Activated naive CD4-positive, alpha-beta T cell treated with anti-CD3 and anti-CD28 coated beads, Interleukin-2, amount 50 U/mL, for 72 hours (primary cell): ENCODE measurements at places on chromosomes 4 and X. TPM values are rescaled to one million over a fixed set of nuclear protein-coding genes. Genes with fewer than 3 reads are reported as not detected.

ATP2B3 gene
- not detected for total RNA-seq

DNA sequence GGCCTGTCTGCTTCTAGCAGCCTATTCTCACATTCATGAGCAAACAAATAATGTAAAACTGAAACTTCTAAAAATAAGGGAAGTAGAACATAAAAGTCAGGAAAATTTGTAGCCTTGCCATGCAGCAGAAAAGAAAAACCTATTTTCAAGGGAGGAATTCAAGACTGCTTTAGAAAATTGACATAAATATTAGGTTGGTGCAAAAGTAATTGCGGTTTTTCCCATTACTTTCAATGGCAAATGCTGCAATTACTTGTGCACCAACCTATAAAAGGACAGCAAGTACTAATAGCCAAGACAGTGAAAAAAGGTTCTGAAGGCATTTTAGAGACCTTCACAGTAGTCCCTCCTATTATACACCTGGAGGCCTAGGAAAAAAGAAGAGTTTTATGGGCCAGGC, 457.8 kb downstream of the KLHL4 start:
- DNase-seq: no peak

GRCh38 chr4:146142768-146143167, 32.8 kb upstream of the LSM6 start:
- no peak for DNase-seq

DNA sequence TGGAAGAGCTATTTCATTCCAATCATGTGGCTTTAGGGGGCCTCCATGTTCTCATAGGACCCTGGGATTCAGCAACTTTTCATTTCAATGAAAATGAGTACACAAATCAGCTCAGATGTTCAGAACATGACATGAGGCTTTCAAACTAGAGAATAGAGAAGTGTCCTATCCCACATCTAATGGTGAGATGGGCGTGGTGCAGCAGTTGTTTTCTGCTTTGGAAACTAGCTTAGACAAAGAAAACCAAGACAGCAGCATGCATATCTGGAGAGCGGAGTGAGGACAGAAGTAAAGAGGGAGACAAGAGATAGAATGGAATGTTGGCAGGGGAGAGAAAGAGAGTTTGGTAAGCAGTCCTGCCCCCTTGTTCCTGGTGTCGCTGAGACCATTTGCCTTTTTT, 1009.1 kb upstream of the IGFBP7 start:
- no peak for DNase-seq

DNA sequence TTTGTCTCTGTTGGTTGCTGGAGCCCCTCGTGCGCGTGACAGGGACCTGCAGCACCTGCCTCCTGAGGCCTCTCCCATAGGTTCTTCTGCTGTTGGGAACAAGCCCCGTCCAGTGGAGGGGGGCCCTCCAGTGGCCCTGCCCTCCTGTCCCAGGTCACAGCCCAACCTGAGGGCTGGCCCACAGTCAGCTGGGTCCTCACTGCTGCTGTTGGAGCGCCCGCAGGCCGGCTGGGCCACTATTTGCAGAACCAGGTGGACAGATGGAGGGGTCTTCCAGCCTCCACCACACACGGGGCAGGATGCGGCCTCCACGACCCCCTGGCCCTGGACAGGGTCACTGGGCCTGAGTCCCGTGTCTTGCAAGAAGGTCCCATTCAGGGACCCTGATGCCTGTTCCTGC, 51.4 kb upstream of the PSAPL1 start:
- DNase-seq: no peak

GRCh38 chr4:40669504-40669903, 39.8 kb upstream of the RBM47 start:
- no peak for DNase-seq

- DNase-seq: no peak
These were observed 9.0 kb upstream of the IGFBP7 start for GRCh38 chr4:57119054-57119651.

GRCh38 chrX:133786382-133786781, 199.0 kb downstream of the GPC3 start:
- DNase-seq: no peak

- no peak for DNase-seq
These were observed 24.9 kb downstream of the SH3BP2 start for GRCh38 chr4:2817701-2818350.

CABS1 gene
- not detected for total RNA-seq

EXOC1L gene
- total RNA-seq: not detected

GRCh38 chr4:175970724-175971123, 94.9 kb upstream of the WDR17 start:
- no peak for DNase-seq

DNA sequence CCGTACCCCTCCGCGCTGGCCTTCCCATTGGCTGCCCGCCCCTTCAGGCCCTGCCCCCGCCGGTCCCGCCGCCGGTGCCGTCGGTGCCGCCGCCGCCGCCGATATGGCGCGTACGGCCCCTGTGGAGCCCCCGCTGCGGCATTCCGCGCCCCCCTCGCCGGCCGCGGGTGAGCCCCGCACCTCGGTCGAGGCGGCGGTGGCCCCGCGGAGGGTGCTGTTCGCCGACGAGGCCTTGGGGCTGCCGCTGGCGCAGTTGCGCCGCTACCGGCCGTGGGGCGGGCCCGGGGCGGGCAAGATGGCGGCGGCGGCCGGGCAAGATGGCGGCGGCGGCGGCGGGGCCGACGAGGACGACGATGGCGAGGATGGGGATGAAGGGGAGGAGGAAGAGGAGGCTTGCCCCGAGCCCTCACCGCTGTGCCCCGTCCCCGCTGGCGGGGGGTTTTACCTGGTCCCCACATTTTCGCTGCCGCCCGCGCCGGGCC, at the start of gene PPP1R3F:
Gene PPP1R3F (plus strand): TSS at position 27 of the 482 bp plus-strand sequence. CDS start 77 bp downstream, at position 104.
- no peak for DNase-seq

DNA sequence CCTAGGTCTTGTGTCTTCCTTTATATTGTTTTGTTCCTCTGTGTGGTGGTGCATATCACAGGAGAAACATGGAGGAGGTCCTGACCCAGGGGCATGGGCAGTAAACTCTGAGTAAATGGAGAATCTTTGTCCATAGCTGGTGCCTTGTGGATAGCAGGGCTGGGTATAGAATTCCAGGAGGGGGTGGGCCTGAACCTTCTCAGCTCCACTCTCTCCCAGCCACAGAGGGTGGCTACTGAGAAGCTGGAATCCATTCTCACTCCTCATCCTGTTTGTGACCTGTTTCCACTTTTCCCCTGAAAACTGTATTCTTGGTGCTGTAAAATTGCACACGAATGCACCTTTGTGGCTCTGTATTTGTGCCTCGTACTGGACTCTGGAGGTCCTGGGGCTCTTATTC, 47.7 kb upstream of the ADRA2C start:
- DNase-seq: no peak

GRCh38 chr4:76311896-76312331, 5.4 kb downstream of the STBD1 start:
- no peak for DNase-seq

DNA sequence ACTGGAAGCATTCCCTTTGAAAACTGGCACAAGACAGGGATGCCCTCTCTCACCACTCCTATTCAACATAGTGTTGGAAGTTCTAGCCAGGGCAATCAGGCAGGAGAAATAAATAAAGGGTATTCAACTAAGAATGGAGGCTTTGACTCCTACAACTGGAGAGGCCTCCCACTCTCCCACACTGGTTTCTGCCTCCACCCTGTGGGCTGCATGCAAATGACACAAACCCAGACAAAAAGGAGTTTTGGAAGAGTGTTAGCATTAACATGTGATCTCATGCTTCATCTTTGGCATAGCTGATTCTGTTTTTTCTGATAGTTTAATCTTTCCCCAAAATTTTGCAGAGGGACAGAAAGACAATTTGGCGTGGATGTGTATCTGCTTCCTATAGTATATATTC, 80.8 kb upstream of the IQCM start:
- no peak for DNase-seq
